Stimulated activated CD4-positive, alpha-beta T cell treated with anti-CD3 and anti-CD28 coated beads, Interleukin-4, amount 100 ng/mL, for 4 hours (primary cell): ENCODE measurements at places on chromosomes 12 and 14.

DNA sequence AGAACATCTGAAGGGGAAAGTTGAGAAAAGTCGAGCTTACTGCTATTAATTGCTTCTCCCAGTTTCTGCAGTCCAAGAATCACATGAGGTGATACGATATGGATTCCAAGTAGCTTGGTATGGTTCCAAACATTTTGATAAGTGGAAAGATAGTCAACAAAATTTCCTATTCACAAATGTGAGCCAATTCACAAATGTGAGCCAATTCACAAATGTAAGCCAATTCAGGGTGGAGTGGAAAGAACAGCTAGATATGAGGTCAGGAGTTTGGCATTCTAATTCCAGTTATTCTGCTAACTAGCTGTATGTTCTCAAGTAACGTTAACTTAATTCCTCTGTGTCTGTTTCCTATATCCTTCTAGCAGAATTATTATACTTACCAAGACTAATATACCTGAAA is 37.6 kb upstream of the DHRS4 start:
- no peak for DNase-seq

DNA sequence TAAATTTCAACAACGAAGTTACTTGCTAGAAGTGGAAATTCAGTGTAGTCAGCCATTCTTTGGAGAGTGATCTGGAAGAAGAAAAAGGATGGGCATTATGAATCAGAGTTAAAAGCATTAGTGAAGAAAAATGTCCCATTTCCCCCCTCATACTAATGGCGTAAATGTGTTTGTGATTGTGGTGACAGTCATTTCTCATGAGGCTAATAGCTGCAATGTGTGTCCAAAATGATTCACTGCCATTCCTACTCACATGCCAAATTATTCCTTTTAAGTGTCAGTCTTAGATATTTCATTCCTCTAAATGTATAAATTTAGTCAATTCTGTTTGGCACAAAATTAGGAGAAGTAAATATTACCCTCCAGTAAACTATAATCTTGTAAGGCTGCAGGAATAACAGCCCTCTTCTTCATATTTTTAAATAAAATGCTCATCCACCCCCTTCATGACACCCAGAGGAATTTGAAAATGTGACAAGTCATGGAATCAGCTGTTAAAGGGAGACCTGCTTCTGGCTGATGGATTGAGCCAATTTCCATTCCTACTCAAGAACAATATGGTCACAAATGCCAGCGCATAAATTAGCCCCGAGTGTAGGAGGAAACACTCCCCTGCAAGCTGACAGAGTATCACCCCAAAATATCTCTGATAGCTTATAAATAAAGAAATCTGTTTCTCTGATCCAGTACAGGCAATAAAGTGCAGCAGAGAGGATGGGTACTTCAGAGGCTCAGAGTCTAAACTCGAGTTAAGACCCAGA is 912.3 kb upstream of the SEL1L start:
- DNase-seq = no peak

DNA sequence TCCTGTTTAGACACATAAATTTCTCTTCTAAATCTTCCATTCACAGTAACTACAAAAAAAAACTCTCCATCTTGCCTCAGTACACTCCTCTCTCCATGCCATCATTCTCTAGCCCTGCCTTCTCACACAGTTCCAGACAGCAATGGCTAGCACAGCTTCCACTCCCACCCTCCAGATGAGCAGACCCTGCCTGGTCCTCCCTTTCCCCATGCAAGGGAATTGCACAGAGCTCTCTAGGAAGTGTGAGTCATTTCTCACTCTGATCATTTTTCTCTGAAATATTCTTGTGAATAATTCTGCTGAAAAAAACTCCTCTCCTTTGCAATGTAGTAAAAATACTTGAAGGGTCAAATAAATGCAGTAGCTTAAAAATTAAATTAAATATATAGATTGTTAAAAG is 170.6 kb downstream of the BMP4 start:
- DNase-seq = no peak

DNA sequence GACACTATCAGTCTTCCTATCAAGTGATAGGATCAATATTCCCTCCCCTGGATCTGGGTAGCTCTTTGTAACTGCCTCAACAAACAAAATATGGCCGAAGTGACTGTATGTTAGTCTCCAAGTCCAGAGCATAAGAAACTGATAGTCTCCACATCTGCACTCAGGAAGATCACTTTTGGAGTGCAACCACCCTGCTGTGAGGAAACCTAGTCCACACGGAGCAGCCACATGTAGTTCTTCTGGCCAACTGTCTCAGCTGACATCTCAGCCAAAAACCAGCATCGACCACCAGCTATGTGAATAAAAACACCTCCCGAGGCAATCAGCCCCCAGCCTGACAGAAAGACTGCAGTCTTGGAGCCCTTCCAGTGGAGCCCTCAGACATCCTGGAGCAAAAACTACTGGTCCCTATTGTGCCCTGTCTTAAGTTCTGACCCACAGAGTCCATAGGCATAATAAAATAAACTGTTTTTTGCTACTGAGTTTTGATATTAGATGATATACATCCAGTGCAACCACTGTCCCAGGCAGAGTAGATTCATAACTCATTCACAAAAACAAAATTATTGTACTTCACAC is 143.8 kb downstream of the MED13L start:
- DNase-seq = no peak

GRCh38 chr12:85273381-85274314 is 6.4 kb upstream of the ALX1 start:
- no peak for DNase-seq

- DNase-seq = no peak
Measured at GRCh38 chr12:10369557-10370415, 20.1 kb downstream of the KLRK1 start.

GRCh38 chr14:66758031-66758613 is 250.2 kb downstream of the GPHN start:
- DNase-seq = no peak

DNA sequence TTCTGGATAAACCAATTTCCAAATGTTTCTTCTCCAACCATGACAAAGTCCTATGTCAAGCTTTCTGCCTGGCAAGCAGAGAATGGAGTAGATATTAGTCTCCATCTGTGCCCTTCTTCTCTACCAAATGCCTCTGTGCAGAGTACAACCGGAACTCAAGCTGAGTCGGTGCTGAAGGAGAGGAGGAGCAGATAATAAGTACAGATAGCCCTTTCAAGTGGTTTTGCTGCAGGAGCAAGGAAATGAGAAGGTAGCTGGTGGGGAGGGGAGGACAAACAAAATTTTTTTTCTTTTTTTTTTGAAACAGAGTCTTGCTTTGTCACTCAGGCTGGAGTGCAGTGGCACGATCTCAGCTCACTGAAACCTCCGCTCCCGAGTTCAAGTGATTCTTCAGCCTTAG is 14.2 kb upstream of the HELB start:
- DNase-seq = peak; percentile 66

DNA sequence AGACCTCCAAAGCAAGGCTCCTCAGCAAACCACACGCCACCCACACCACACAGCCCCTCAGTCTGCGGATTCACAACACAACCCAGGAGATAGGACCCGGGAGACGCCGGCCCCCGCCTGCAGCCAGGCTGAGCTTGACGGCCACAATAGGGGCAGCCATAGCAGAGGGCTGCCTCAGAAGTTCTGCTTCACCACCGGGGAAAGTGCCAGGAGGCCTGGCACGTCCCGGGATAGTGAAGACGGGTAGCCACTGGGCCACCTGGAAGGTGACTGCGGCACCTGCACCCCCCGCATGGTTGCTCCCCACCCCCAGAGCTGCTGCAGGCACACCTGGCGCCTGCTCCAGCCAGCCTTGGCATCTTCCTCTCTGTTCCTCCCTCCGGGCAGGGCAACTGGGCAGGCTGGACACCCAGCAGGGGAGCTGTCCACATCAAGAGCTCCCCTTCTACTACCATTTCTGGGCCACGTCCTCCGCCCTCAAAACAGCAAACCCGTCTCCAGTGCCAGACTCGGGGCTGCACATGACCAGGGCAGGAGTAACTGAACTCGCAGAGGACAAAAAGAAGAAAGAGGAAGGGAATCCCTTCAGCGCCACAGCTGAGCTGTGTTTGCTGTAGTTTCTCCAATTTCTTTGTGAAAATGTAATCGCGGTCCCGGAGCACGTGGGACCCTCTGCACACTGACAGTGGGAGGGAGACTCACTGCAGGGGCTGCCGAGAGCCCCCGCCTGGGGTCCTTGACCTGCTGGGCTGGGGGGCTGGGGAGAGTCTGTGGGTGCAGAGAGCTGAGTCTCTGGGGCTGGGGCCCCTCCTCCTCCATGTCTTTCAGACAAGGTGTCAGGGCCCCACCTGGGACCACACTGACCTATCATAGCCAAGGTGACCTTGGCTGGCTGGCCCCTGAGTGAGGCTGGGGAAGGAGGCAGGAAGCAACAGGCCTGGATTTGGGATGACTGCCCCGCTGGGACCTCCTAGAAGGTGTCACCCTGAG is 74.2 kb upstream of the C14orf180 start:
- no peak for DNase-seq

- no peak for DNase-seq
Measured at GRCh38 chr14:94043756-94044475, 17.8 kb downstream of the OTUB2 start.

GRCh38 chr12:86903159-86903558 is 647.0 kb upstream of the MGAT4C start:
- no peak for DNase-seq

GRCh38 chr14:57057803-57058202 is 210.9 kb downstream of the EXOC5 start:
- DNase-seq = no peak

DNA sequence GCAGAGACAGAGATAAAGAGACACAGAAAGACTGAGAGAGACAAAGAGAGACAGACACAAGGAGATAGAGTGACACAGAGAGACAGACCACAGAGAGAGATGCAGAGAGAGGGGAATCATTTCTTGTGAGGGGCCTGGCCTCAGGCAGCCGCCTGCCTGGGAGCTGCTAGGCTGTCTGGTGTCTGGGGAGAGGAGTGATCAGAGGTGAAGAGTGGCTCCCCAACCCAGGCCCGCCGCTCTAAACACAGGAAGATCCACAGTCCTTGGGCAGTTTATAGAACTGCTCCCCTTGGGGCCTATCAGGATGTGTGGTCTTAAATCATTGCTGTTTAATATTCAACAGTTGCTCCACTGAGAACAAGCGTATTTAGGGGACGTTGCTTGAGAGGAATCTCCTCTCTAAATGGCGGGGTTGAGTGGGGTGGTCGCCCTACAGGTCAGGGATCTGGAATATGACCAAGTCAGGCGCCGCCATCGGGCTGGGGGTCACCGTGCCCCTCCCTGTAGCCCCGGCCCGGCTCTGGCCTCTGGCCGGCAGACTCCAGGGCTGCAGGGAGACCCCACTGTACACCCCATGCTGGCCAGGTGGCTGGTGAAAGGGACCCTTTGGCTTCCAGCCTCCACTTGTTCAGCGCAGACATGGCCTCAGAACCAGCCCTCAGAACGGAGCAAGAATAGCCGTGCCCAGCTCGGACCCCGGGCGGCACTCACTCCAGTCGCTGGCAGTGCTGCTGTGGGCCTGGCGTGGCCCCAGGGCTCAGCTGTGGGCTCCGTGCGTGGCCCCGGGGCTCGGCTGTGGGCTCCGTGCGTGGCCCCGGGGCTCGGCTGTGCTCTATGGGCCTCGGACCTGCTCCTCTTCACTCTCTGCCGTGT is 89.4 kb downstream of the GALNT9 start:
- DNase-seq = no peak

- DNase-seq = no peak
Measured at GRCh38 chr14:41960281-41960680, 353.6 kb downstream of the LRFN5 start.

DNA sequence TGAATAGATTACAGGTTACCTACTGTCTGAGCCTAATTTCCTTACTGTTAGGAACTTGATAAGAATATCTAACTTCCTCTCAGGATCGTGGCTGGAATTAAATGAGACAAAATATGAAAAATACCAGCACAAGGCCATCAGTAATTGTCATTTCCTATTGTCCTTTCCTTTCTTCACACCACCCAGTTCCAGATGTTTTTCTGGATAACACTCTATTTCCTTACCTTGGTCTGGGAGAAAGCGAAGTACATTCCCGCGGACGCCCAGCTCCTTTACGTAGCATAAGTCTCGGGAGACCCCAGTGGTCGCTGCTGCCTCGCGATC is 376 bp downstream of the GDF3 start:
- DNase-seq = no peak

DNA sequence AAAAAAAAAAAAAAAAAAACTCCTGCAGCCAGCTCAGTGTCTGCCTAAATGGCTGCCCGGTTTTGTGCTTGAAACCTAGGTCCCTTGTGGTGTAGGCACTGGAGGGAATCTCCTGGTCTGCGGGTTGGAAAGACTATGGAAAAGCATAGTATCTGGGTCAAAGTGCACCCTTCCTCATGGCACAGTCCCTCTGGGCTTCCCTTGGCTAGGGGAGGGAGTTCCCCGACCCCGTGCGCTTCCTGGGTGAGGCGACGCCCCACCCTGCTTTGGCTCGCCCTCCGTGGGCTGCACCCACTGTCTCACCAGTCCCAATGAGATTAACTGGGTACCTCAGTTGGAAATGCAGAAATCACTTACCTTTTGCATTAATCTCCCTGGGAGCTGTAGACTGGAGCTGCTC is 14.3 kb downstream of the PTCSC3 start:
- DNase-seq = no peak

DNA sequence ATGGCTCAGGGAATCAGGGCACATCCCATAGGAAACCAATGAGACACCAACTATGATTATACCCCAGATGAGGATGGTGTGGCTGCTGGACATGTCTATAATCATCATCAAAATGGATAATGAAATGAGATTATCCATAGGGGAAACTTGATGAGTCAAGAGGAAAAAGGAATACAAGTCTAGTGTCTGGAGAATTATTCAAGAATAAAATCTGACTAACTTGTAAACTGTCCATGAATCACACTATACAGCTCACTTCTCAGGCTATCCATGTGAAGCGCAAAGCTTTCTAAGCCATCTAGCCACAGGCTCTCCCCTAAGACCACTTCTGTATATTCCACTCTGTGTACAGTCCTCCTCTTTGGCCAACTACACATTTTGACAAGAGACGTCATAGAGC is 52.5 kb downstream of the DUSP16 start:
- no peak for DNase-seq

DNA sequence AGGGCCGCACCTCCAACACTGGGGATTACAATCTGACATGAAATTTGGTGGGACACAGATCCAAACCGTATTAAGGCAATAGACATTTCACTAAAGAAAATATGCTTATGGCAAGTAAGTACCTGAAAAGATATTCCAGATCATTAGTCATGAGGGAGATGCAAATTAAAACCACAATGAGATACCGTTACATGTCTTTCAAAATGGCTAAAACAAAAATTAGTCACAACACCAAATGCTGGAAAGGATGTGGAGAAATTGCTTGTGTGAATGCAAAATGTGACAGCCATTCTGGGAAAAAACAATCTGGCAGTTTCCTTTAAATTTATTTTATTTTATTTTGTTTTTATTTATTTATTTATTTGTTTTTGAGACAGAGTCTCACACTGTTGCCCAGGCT is 82.3 kb upstream of the PTGDR start:
- DNase-seq = no peak

- peak; percentile 27 for DNase-seq
Measured at GRCh38 chr14:102508774-102509745, 516 bp downstream of the ANKRD9 start.

DNA sequence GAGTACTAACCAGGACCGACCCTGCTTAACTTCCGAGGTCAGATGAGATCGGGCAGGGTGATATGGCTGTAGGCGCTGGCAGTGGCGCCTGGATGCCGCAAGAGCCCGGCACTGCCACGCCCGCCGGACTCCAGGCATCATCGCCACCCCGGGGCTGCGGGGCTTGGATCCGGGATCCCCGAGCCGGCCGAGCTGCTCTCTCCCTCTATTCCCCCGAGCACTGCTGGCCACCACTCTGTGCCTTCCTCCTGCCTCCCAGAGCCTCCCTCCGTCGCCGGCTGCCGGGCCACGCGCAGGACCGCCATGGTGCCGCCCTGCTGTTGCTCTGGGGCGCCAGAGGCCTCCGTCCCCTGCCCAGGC is 153.2 kb upstream of the ALG10B start:
- no peak for DNase-seq

- no peak for DNase-seq
Measured at GRCh38 chr12:56983386-56983785, 23.0 kb downstream of the ZBTB39 start.
